ENCODE measurements at places on chromosomes 4 and X.

GRCh38 chr4:56757821-56758411, 63.6 kb downstream of the SPINK2 start:
- no peak for DNase-seq

DNA sequence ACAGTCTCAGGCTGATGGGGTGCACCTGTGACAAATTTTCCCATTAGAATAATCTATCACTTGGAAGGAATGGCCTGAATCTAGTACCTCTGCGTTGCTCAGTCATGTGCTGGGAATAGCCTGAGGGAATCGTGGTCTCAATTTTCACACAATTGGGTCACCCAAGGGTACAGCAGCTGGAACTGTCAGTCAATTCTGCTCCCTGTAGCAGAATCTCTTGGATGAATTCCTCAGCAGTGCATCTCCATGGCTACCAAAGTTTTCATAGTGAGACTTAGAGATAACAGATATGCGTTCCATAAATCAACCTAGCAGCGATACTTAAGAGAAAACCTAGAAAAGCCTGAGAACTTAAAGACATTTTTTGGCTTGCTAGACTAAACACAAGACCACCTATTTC, 288.7 kb upstream of the CTSO start:
- DNase-seq, result no peak

DNA sequence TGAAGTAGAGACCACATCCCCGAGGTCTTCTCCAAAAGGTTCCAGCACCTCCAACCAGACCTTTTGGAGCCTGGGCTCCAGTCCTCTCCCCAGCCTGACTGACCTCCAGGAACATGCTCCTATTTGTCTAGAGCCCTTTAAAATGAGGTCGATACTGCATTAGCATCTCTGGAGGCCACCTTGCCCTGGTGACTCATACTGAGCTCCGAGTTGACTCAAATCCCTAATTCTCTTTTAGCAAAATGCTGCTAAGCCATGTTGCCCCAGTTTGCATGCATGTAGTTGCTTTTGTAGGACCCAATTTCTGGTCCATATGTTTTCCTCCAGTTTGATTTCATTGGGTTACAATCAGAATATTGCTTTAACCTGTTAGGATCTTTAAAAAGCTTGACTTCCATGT, 43.5 kb upstream of the CITED1 start:
- no peak for DNase-seq

DNA sequence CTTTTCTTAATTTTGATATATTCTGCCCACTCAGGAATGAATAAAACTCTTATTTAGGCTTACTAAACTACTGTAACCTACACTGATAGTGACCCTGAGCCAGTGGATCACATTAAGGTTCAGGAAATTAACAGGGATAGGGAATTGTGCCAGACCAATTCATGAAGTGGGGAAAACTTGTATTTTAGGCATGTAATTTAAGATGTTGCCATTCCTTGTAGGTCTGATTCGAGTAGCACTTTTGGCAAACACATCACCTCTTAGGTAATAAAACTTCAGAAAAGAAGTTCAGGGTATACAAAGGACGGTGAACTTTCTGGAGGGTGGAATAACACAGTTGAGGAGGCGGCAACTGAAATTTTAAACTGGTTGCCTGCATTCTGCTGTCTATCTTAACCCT, 54.9 kb downstream of the MND1 start:
- DNase-seq, result no peak

GRCh38 chr4:158018221-158018830, 154.5 kb downstream of the GASK1B start:
- DNase-seq, result no peak

DNA sequence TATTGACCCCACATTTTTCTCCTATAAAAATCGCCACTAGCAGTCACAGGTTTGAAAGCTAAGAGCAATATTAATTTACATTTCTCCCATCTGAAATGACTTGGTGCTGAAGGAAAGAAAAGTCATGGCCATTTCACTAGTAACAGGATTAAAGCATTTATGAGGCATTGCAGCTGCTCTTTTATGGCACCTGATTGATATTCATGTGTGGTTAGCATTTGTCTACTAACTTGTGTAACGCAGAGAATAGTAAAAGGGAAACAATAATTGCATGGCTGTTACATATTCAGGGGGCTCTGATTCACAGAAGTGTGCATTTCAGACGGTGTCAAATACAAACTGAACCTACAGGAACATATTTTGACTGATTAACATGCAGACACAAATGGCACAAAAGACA, 5.2 kb downstream of the PCDH19 start:
- DNase-seq, result no peak

DNA sequence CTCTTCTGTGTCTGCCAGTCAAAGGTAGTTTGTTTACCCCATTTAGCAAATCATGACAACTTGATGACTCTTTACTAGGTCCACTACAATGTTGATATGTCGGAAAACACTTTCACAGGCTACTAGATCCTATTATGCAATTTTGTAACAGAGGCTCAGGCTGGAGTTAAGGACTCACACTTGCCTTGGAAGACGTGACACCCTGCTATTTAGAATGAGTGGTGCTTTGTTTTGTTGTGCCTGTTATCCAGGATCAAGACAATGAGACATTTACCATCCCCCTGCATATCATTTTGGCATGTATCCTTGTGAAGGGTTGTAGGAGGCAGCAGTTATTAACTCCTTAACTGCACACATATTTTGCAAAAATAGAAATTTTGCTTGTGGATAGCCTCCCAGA, 263.7 kb downstream of the IL1RAPL1 start:
- DNase-seq, result no peak

GRCh38 chr4:111957997-111958396, 187.3 kb upstream of the FAM241A start:
- DNase-seq, result no peak

GRCh38 chr4:84985952-84986351, 19.5 kb upstream of the WDFY3 start:
- no peak for DNase-seq

GRCh38 chrX:120428309-120428708, 40.8 kb downstream of the LAMP2 start:
- no peak for DNase-seq

- DNase-seq, result no peak
Measured at GRCh38 chr4:113294908-113295307, 245.5 kb downstream of the ANK2 start.

GRCh38 chr4:158738866-158739265, 15.7 kb upstream of the PPID start:
- no peak for DNase-seq

GRCh38 chr4:86970447-86971354, 35.9 kb downstream of the AFF1 start:
- no peak for DNase-seq

- no peak for DNase-seq
Measured at GRCh38 chr4:101792056-101792590, 1.6 kb downstream of the BANK1 start.

GRCh38 chr4:33924239-33924638, 2320.1 kb downstream of the ARAP2 start:
- DNase-seq, result peak; percentile 88

GRCh38 chrX:1248331-1249061, 20.1 kb upstream of the CSF2RA start:
- no peak for DNase-seq

GRCh38 chr4:47451657-47452056, 11.8 kb downstream of the COMMD8 start:
- DNase-seq, result no peak

DNA sequence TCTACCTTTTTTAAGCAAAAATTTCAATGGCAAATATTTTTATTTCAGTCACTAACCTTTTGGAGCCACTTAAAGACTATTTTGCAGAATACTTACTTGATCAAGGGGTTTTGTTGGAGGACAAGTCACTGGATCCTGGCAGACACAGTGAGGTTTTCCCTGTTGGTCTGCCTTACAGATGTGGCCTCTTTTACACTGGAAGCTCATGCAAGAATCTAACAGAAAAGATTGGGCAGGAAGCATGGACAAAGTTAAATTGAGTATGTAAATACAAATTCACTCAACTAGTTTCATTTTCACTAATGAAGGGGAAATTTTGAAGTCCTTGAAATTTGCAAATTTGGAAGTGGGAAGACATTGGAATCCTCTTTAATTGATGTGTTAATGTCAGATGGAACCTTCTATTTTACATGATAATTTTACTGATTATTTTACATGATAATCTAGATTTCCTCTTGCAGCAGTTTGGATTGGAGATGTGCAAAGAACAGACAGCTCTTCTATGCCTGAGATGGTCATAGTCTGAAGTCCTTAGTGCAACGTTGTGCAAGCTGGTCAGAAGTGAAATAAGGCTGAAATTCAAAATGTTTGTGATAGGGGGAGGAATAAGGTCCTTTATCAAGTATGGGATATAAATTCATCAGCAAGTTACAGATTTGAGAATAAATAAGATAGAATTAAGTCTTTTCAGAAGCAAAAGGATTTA, 38.4 kb downstream of the SPARCL1 start:
- DNase-seq, result no peak

DNA sequence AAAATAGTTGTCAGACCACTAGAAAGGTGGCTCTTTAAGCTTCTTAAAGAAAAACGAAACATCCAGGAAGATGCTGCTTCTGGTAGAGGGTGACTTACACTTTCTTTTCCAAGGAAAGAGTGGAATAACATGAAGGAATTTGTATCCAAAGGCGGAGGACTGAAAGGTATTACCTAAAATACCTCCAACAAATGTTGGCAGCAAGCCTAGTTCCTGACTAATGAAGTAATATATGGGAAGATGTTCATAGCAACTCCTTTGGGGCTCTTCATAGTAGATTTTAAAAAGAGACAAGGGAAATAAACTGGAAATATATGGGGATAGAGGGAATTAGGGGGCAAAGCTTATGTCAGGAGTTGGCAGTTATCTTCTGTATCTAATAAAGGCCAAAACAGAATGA, 116.2 kb downstream of the AASDH start:
- DNase-seq, result no peak

GRCh38 chr4:187478292-187479140, 517.1 kb upstream of the ZFP42 start:
- no peak for DNase-seq

- no peak for DNase-seq
Measured at GRCh38 chr4:119707336-119707735, 78.7 kb upstream of the PDE5A start.

- DNase-seq, result no peak
Measured at GRCh38 chrX:34528081-34528480, 129.0 kb downstream of the TMEM47 start.
